ENCODE measurements at places on chromosomes 13 and 19.

DNA sequence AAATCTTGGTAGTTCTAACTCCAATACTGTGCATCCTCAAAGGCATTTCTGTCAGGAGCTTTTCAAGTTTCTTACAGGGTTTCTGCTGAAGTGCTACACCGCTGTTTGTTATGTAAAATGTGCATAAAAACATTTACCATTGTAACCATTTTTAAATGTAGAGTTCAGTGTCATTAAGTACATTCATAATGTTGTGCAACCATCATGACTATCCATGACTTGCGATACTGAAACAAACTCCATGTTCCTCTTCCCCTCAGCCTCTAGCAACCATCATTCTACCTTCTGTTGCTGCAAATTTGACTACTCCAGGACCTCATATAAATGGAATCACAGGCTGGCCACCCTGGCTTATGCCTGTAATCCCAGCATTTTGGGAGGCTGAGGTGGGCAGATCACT is 14.4 kb upstream of the SLC25A42 start:
- no peak for DNase-seq

GRCh38 chr13:98410612-98411011 is 166.3 kb downstream of the STK24 start:
- no peak for DNase-seq

- DNase-seq: no peak
Observed at GRCh38 chr19:8096071-8096470, 43.5 kb downstream of the CCL25 start.

DNA sequence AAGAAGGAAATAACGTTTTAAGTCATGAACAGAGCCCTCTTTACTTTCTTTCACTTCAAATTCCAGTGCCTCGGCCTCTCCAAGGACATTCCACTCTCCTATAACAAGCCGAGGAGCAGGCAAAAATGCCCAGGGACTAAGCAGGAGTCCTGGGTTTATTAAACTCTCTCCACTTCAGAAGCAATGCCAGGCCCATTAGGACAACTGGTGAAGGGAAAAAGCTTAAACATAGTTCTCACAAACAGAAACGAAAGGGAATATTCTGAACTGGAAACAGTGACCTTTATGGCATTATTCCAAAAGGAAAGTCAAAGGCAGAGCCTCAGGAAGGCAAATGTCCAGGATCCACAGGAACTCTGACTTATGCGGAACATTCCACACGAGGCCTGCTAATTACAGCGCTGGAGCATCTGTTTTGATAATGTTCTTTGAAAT is 30.9 kb upstream of the MED4 start:
- no peak for DNase-seq

- DNase-seq: peak; percentile 85
Observed at GRCh38 chr19:36849701-36850558, 746 bp upstream of the ZNF345 start.

- DNase-seq: peak; percentile 4
Observed at GRCh38 chr13:70723732-70724131, 615.5 kb upstream of the KLHL1 start.

DNA sequence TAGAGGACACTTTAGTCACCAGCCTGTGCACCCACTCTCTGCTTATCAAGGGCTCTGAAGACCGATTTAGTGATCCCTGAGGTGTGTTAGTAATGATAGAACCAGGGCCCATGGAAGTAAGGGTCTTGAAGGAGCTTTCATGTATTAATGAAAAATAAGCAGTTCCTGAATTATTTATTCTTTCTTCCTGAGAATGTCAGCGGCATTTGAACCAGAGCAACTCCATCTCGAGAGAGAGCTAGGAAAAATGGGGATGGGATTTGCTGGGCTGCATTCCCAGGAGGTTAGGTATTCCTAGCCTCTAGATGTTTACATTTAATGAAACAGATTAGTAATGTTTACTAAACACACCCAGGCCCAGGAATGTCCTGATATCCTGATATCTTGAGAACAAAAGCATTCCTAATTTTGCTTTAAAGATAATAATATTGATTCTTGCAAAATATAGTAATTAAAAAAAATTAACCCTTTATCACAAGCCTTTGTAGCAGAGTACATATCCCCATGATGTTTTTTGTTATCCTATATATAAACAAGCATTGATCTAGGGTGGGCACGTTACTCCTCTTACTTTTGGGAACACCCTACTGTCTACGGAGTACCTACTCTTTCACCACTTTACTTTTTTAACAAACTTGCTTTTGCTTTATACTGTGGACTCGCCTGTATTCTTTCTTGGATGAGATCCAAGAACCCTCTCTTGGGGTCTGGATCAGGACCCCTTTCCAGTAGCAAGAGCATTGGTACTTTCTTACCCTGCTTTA is 63.1 kb downstream of the COG3 start:
- DNase-seq: peak; percentile 22

GRCh38 chr13:61286148-61286745 is 129.4 kb downstream of the PCDH20 start:
- peak; percentile 12 for DNase-seq

DNA sequence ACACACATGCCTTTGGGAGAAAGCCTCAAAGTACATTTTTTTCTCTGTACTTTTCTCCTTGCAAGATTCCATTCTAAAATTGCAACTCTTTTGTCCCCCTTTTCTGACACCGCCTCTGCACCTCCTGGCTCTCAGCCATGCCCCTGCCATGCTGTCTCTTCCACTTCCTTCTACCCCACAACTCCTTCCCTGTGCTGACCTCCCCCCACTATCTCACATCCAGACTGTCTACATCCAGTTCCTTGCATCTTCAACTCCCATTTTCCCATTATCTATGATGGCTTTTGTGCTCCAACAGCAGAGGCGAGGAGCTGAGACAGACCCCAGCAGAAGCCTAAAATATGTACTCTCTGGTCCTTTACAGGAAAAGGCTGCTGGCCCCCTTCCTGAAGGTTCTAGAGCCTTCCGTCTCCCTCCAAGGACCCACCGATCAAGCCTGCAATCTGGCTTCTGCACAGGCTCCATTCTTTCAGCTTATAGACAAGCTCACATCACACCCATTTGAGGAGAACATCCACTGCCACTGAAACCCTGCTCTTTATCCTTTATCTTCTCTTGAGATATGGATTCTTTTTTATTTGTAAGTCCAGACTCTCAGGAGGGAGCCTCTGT is 50.2 kb downstream of the RFX2 start:
- no peak for DNase-seq

DNA sequence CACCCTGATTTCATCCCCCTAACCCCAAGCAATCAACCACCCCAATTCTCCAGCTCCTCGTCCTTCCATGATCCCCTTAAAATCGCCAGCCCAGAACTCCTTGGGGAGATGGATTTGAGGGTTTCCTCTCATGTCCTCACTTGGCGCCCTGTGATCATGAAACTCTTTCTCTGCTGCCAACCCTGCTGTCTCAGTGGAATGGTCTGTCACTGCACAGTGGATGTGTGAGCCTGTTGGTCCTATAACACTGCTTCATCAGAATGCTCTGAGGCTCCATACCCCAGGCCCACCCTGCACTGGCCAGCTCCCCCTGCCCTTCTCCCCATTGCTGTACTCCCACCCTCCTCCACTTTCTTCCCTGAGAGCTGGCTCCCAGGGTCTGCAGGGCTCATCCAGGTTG is 12.6 kb upstream of the ZNF792 start:
- DNase-seq: no peak

Data from NCI-H460 (cell line).